Fibroblast of gingiva (primary cell): ENCODE measurements at places on chromosomes 2 and 18.

GRCh38 chr2:18650221-18650620 lies 60.9 kb upstream of the NT5C1B start:
- DNase-seq, result no peak

GRCh38 chr2:108271691-108272253 lies 16.9 kb upstream of the SULT1C2 start:
- DNase-seq, result peak; percentile 84

DNA sequence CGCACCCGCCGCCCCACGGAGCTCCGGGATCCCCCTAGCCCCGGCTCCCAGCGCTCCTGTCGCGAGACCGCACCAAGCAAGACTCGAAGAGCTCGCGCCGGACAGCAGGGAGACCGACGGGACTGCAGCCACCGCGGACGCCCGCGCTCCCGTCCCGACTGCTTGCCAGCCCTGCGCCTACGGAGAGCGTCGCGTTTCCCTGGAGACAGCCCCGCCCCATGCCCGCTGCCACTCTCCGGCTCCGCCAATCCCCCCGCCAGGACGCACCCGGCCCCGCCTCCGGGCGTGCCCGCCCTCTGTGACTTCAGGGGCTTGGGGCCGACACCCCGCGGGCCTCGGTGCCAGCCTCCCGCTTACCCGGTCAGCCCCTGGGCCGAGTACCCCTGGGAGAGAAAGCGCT lies at the start of gene ANKMY1:
TSS of gene ANKMY1 (minus strand) at position 181 of the 400 bp plus-strand sequence. CDS start 653 bp downstream, outside the sequence.
- DNase-seq, result peak; percentile 75

GRCh38 chr18:78595924-78596573 lies 383.6 kb upstream of the SALL3 start:
- no peak for DNase-seq

DNA sequence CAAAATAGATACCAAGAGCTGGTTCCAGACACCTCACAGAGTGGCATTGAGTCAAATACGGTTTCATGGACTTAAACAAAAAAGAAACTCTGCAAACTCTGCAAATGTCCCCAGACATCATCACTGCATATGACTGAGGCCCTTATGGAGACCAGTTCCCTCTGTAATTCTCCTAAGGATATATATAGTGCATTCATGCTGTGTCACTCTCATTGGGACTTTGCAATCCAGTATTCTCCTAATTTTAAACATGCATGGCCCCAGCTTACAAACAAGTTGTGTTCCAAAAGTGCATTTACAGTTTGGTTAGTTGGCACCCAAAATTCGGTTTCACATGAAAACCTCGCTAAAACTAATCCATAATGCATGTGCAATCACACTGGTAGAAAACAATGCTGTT lies 18.6 kb upstream of the INO80C start:
- no peak for DNase-seq

DNA sequence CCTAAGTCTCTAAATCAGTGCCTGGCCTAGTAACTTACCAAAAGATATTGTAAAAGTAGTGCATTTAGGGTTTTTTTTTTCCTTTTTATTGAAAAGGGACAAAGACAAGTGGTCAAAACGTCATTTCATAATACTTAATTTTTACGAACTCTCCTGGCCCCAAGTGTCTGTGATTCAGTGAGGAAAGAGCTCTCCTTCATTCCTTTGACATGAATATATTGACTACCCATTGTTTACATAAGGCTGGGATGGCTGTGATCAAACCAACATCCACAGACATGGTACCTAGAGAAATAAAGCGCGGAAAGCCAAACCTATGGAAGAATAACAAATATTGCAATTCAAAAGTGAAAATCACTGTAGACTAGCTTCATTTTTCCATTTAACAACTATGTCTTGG lies 198.4 kb downstream of the BABAM2 start:
- DNase-seq, result peak; percentile 28

GRCh38 chr2:30872797-30873196 lies 65.6 kb upstream of the CAPN13 start:
- DNase-seq, result no peak
